ENCODE measurements at places on chromosomes 2 and 18. TPM values are rescaled to one million over a fixed set of nuclear protein-coding genes. Genes with fewer than 3 reads are reported as not detected.

The CDK5R2 gene
- 0.45 TPM for total RNA-seq

The SOWAHC gene
- 3.2 TPM for total RNA-seq

The CCDC68 gene
- total RNA-seq: not detected

The MAP2 gene
- 1.3 TPM for total RNA-seq
